ENCODE measurements at places on chromosomes 4 and X.

DNA sequence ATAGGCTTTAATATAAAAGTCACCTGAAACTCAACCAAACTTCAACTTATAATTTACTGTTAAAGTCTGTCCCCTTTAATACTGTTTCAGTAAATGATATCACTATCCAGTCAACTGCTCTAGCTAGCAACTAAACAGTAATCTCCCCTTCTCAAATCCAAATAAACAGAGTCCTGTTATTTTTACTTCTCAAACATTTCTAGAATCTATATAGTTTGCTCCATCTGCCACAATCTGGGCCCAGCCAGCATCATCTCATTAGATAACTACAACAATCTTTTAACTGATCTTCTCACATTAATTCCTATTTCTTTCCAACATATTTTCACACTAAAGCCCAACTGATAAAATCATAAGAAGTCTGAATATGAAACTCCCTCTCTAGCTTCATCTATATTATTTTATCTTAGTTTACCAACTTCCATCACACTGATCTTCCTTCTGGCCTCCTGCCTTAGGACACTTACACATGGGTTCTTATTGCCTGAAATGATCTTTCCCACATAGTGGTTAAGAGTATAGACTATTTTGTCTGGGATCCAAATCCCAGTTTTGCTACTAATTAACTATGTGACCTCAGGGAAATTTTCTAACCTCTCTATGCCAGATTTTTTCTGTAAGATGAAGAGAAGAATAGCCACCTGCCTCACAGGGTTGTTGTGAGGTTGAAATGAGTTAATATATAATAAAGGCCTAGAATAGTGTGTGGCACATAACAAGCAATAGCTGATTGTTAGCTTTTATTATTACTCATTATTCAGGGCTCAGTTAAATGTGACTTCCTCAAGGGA, 18.6 kb downstream of the TBCK start:
- no peak for DNase-seq

DNA sequence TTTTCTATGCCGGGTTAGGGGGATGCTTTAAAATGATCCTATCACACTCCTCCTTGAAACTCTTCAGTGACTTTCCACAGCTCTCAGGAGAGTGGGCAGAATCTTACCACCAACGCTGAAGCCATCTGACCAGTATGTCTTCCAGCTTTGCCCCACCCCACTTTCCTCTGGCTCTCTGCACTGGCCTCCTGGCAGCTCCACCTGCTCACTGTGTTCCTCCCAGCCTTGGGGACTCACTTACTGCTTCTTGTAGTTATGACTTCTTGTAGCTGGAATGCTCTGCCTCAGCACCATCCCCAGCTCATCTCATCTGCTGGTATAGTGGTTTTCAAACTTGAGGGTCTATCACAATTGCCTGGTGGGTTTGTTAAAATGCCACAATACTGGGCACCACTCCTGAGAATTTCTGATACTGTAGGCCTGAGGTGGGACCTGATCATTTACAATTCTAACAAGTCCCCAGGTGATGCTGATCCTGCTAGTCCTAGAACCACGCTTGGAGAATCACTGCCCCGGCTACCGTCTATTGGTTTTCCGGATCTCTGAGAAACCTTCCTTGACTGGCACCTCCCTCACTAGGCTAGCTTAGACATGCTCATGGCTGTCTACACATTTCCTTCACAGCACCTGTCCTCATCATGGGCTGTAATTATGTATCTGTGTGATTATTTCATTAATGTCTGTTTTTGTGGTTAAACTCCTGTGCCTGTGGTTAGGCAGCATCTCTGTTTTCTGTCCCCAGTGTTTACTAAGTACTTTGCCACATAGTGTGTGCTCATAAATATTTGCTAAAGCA, 152.2 kb downstream of the MGST2 start:
- no peak for DNase-seq

DNA sequence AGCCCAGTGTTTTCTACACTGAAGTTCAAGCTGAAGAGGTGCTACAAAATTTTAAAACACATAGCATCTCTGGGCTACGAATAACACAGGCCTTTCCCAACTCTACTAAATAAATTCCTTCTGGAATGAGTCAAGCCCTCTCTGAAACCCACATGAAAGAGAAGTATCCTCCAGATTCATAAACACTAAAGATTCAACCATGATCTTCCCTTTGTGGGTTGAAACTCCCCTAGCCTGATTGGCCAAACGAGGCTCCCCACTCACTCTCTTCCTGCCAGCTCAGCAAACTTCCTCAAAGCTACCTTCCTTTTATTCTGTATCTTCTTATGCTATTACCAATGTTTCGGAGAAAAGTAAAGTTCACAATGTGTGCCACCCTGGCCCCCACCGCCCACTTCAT, 95.4 kb downstream of the NKX6-1 start:
- DNase-seq: no peak

DNA sequence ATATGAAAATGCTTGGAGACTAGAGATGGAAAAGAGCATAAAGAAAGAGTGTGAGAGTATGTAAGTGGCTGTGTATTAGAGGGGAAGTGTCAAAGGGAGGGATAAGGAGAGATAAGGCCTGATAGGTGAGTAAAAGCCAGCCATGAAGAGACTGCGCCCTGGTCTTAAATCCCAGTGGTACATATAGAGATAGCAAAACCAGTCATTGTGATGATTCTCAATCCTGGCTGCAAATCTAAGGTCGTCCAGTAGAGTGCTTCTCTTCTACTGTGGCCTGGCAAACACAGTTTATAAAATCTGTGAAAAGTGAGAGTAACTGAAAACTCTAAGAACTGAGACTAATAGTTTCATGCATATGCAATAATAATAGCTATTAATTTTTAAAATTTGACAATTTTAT, 86.9 kb downstream of the MAB21L2 start:
- DNase-seq: no peak

DNA sequence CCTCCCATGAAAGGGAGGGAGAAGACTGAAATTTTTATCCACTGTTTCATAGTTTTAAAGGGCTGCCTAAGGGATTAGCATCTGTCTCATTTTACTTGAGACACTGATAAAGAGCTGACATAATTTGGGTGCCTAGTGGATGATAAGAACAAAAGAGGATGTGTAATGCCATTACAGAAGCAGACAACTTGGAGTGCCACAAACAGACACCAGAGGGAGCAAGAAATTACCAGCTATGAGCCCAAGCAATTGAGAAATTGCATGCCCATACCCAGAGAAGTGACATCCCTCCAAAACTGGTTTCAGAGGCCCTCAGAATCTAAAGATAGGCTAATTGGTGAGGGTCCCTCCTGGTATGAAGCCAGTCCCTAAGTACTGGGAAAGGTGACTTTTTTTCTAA, 38.5 kb upstream of the POU3F4 start:
- DNase-seq: no peak

DNA sequence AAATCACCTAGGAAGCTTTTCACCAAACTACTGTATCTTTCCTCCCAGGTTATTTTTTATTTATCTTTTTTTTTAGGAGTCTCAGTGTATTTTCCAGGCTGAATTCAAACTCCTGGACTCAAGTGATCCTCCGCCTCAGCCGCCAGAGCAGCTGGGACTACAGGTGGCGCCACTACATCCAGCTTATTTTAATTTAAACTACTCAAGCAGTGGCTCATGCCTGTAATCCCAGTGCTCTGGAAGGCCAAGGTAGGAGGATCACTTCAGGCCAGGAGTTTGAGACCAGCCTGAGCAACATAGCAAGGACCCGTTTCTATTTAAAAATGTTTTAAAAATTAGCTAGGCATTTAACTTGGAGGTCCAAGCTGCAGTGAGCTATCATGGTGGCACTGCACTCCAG, 37.8 kb downstream of the LEF1 start:
- no peak for DNase-seq

DNA sequence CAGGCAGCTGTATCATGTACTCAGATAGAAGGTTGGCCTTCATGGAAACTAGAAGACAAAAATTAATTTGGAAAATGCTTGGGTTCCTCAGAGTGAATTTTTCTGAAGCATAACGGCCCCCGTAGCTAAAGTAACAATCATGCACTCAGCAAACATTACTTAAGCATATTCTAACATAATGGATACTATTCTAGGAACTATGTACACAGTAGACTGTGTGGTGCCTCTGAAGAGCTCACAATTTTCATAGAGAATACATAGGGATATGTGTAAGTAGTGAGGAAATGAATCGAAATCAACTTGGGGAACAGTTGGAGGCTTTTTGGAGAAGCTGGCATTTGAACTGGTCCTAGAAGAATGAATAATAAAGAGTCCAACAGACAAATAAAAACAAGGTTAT, 1045.0 kb downstream of the GLUD2 start:
- DNase-seq: no peak

GRCh38 chr4:161519611-161520010, 644.2 kb downstream of the FSTL5 start:
- DNase-seq: no peak

DNA sequence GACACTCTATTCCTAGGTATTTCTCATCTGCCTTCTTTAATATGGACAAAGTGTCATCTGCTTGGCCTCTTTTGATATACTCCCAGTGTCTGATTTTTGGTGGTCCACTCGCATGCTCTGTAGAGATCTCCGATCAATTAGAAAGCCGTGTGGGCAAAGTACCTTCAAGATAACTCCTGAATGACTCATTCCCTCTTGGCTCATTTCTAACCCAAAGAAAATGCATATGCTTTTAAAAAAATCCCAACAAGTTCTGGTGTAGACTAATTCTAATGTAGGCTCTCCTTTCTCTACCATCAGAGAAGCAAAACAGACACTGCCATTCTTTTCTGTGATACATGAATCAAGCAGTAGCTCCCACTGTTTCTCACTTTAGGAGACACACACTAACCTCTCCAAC, 714.9 kb upstream of the ADGRL3 start:
- no peak for DNase-seq

DNA sequence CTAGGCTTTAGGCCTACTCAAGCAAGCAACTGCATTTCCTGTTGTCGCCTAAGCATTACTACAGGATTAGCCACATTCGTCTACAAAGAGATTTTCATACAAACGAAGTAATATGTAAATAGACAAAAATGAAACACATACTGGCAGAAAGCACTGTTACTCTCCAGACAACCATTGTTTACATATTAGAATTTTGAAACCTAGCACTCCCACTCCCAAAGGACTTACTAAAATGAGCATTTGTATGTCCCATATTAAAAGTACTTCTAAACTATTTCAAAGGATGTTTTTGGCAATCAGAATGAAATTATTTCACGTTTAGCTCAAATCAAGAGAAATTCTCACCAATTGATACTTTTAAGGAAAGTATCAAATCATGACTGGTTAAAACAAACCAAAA, 570.8 kb downstream of the PRR32 start:
- DNase-seq: no peak

Measured in activated T-cell treated with anti-CD3 and anti-CD28 coated beads, Interleukin-2, amount 50 U/mL, for 1 hour (primary cell).